Stimulated activated CD4-positive, alpha-beta T cell treated with anti-CD3 and anti-CD28 coated beads, Interleukin-15, amount 100 ng/mL, for 1 hour (primary cell): ENCODE measurements at places on chromosomes 1 and 21.
A peak's percentile ranks its signal among the peaks of the same experiment; 100 is the strongest.

DNA sequence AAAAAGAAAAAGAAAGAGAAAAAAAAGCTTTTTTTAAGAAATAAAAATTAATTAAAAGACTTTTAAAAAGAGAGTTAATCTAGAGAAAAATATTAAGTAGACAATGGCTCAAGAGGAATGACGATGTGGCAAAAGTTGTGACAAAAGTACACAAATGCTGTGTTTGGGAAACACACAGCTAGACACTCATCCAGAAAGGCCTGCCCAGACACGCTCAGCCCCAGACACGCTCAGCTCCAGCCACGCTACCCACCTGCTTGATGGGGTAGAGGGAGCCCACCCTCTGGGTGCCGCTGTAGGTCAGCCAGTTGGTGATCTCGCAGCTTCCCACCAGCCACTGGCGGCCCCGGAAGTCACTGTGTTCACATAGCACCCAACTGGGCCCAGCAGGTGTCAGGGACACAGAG, 10.2 kb downstream of the CD52 start:
- DNase-seq: no peak

- DNase-seq: no peak
Measured at GRCh38 chr21:32094804-32095203, 184.0 kb downstream of the MIS18A start.

DNA sequence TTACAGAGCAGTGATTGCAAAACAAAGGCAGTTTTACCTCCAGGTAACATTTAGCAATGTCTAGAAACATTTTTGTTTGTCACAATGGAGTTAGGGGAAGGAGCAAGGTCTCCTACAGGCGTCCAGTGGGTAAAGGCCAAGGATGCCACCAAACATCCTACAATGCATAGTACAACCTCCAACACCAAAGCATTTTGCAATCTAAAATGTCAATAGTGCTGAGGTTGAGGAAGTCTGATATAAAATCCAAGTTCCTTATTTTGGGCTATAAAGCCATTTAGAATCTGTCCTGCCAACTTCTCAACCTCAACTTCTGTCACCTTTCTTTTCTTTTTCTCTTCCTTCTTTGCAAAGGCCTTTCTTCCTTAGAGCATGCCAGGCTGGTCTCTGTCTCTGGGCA, 111.2 kb downstream of the FASLG start:
- DNase-seq: no peak

GRCh38 chr21:25885405-25885804, 150.6 kb downstream of the GABPA start:
- DNase-seq: no peak

DNA sequence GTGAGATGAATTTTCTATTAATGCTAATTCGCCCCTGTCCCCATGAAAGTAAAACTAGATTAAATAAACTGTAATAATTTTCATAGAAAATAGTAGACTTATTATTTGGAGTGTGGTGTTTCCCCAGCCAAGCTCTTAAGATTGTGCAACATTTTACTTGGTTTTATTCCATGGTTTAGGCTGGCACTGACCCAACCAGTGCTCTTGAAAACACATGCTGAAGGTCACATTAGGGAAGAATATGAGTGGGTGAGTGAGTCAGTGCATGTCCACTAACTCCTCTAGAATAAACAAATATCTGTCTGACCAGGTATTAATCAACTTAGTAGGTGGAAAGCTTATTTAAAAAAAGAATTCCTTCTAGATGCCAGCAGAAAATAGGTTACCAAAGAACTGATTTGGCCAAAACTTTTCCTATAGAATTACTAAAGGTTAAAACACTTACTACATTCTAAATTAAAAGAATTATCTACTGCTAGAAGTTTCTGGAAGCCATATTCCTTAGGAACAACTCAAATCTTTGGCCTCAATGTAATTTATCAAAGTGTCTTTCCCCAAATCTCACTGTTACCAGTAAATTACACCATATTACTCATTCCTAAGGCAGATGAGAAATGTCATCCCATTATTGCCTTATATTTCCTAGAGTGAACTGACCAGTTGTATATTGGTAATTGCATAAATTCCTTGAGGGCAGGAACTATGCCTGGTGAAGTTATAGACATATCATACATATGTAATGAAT, 89.7 kb upstream of the RGS1 start:
- no peak for DNase-seq

DNA sequence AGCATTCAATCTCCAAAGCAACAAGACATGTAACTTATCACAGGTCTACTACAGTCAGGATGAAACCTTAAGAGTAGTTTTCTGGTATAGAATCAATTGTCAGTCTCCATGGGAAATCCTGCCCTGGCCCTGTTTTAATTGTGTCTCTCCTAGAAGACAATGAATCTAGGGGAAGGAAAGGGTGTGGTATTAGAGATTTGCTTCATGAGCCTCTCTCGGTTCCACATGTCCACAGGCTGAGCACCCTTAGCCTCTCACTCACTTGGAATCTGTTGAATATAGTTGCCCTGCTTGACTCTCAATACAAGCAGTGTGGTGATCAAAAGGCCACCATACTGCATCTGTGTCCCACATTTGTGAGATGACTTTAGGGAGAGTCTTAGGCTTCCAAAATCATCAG, 17.7 kb downstream of the SPATA46 start:
- no peak for DNase-seq

DNA sequence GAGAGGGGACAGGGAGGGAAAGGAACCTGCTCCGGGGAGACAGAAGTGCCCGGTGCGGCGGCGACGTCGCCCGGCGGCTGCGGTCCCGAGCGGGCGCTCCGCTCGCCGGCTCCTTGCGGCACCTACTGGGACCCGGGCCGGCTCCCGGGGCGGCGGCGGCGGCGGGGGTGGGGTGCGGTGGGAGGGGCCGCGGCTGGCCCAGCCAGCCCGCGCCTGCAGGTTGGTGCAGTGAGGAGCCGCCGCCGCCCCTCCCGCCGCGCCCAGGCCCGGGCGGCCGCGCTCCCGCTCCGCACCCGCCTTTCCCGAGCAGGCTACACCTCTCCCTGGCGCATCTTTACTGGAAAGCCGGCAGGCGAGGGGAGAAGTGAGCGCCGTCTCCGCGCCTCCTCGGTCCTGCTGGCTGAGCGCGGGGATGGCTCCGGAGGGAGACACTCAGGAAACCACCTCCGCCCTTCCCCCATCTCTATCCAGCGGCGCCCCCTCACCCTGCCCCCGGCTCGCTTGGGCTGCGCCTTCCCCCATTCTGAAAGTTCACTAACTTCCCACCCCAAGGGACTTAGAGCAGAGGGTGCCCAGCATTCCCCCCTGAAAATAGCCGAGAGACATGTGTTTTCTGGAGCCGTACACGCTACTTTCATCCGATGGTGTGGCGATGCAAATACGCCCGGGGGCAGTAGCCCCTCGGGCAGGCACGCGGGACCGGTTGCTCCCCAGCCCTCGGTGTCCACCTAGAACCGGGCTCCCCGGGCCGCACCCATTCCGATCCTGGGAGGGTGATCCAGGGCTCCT, at the start of gene PLD5:
TSS of gene PLD5 (minus strand) at position 127 of the 789 bp plus-strand sequence.
- no peak for DNase-seq

DNA sequence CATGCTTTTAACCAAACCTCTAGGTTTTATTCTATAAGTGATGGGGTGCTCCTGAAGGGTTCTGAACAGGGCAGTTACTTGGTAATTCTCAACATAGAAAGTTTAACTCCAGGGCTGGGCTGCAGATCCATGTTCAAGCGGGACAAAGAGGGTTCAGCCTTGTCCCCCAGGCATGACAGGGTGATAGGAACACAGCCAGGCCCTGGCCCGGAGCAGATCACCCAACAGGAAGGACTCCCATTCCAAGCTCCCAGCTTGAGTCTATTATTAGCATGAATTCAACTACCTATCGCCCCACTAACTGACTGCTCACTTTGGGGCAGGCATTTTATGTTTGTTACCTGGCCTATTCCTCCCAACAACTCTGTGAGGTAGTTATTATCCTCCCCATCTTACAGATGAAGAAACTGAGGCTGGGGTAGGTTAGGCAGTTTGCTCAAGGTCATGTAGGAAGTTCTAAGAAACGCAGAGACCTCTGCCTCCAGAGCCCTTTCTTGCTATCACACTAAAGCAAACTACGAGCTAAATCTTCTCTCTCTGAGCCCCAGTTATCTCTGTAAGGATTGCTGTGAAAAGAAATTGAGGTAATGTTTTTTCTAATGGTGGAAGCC, 14.5 kb downstream of the ASAP3 start:
- no peak for DNase-seq

GRCh38 chr1:180909462-180909976, 3.2 kb upstream of the KIAA1614 start:
- no peak for DNase-seq

GRCh38 chr1:209643285-209644020, 8.8 kb downstream of the LAMB3 start:
- no peak for DNase-seq

- no peak for DNase-seq
Measured at GRCh38 chr1:48249868-48250267, 27.4 kb downstream of the SLC5A9 start.

GRCh38 chr1:116325922-116326321, 47.1 kb upstream of the ATP1A1 start:
- DNase-seq: peak; percentile 21

- DNase-seq: no peak
Measured at GRCh38 chr21:26117972-26118367, 52.6 kb downstream of the APP start.

DNA sequence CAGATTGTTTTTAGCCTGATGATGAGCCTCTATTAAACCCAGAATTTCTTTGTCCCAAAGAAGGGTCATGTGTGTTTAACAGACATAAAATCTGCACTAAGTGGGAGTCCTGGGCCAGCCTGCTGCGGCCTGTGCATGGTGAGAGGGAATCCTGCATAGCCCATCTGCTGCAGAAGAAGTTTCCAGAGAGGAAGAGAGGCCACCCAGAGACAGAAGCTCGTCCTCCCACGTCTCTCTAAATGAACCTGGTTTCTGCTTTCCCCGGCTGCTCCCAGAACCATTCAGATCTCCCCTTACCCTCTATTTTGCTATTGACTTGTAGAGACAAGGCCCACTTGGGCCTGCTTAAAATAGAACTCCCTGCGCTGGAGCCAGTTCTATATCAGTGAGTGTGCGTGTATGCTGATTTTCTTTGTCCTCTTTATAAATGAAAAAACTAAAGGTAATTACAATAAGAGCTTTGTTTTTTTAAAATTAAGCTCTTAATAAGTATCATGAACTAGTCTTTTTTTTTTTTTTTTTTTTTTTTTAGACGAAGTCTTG, 142.8 kb upstream of the RAB4A start:
- no peak for DNase-seq

- DNase-seq: no peak
Measured at GRCh38 chr1:76395059-76395458, 320.5 kb downstream of the ST6GALNAC3 start.

DNA sequence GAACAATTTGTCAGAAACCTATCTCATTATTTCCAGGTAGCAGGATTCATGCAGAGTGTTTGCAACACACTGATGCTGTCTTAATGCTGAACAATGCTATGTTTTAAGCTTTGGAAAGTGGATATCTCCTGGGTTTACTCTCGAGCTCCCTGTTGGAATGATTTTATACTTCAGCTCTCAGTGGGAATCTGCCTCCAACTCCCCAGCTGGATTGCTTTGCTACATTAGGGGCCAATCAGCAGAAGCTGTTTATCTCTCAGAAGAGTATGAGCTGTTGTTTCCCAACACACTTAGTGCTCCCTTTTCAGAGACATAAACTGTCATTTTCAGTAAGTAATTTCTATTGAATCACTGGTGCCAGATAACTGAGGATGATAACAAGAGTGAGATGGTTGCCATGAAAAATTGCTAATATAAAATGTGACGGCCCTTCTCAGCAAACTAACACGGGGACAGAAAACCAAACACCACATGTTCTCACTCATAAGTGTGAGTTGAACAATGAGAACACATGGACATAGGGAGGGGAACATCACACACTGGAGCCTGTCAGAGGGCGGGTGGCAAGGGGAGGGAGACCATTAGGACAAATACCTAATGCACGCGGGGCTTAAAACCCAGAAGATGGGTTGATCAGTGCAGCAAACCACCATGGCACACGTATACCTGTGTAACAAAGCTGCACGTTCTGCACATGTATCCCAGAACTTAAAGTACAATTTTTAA, 265.9 kb upstream of the RUNX1 start:
- DNase-seq: no peak

DNA sequence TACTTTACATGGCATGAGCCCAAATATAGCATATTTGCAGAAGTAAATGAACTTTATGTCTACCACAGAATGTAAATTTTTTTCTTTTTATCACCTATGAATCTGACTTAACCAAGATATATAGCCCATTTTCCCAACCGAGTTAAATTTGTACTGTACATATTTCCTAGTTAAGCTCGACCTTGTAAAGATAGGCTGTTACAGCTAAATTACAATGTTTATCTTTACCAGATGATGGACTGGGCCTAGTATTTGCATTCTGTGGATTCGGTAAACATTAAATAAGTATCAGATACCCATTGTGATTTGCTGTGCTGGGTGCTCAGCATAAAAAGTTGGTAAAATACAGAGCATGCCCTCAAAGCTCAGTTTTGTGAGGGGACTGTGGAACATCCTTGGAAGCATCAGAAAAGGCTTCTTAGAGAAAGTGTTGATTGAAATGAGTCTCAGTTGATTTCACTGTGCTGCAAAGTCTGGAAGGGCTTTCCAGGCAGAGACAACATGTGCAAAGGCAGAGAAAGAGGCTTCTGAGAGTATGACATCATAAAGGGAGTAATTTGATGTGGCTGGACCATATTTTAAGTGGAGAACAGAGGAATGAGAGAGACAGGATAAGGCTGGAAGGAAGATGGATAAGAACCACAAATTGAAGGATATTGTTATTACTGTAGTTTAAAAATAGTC, 27.4 kb downstream of the MORC3 start:
- no peak for DNase-seq

- DNase-seq: no peak
Measured at GRCh38 chr1:169885207-169885606, 8.5 kb downstream of the SCYL3 start.

DNA sequence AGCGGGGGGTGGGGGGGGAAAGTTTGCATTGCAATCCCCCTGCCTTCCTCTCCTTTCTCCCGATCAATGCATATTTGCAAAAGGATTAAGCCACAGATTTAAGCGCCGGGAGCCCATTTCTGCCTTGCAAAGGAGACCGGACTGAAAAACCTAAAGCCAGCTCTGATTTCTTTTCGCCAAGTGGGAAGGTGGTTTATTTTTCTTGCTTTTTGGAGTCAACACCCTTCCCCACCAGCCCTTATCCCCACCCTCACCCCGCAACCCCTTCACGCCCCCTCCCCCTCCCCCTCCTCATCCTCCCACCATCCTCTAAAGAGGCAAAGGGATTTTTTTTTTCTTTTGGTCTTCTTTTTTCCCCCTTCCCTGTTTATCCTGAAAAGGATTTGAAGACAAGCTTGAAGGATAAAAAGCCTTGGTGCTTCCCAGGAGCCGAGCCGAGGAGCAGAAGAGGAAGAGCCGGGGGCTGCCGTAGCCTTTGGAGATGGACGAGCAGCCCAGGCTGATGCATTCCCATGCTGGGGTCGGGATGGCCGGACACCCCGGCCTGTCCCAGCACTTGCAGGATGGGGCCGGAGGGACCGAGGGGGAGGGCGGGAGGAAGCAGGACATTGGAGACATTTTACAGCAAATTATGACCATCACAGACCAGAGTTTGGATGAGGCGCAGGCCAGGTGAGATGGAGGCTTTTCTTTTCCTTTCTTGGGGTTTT, 513 bp downstream of the PBX1 start:
- no peak for DNase-seq
